ENCODE measurements at places on chromosomes 11 and 22.

GRCh38 chr22:46084943-46085827 is 65.1 kb upstream of the PPARA start:
- peaks cover 78% of the 10 kb centered on the region for H3K4me1 ChIP-seq
- DNase-seq: peak; percentile 89
- H3K27me3 ChIP-seq: no peaks in the 10 kb centered on the region
- peak overlapping the region; percentile 98 for H3K27ac ChIP-seq
- peak overlapping the region; percentile 25 for H3K4me3 ChIP-seq

- H3K27ac ChIP-seq: no peak overlapping the region
- H3K27me3 ChIP-seq: no peaks in the 10 kb centered on the region
Observed at GRCh38 chr11:34604145-34604544, 16.7 kb upstream of the EHF start.

- peak; percentile 47 for DNase-seq
- no peak overlapping the region for H3K27ac ChIP-seq
- H3K36me3 ChIP-seq: no peaks in the 10 kb centered on the region
- no peak overlapping the region for H3K4me3 ChIP-seq
- peaks cover 24% of the 10 kb centered on the region for H3K4me1 ChIP-seq
Observed at GRCh38 chr11:69308936-69309615, 15.1 kb downstream of the MYEOV start.

- no peaks in the 10 kb centered on the region for H3K36me3 ChIP-seq
- no peak overlapping the region for H3K27ac ChIP-seq
- peak; percentile 41 for DNase-seq
- H3K4me1 ChIP-seq: no peaks in the 10 kb centered on the region
Observed at GRCh38 chr11:77093987-77094840, 8.4 kb upstream of the OMP start.

Measured in upper lobe of right lung (tissue), 1 donor.